ENCODE measurements at places on chromosomes 7 and 10.

- no peak for DNase-seq
These were observed 461 bp upstream of the ETV1 start for GRCh38 chr7:13989949-13990305.

DNA sequence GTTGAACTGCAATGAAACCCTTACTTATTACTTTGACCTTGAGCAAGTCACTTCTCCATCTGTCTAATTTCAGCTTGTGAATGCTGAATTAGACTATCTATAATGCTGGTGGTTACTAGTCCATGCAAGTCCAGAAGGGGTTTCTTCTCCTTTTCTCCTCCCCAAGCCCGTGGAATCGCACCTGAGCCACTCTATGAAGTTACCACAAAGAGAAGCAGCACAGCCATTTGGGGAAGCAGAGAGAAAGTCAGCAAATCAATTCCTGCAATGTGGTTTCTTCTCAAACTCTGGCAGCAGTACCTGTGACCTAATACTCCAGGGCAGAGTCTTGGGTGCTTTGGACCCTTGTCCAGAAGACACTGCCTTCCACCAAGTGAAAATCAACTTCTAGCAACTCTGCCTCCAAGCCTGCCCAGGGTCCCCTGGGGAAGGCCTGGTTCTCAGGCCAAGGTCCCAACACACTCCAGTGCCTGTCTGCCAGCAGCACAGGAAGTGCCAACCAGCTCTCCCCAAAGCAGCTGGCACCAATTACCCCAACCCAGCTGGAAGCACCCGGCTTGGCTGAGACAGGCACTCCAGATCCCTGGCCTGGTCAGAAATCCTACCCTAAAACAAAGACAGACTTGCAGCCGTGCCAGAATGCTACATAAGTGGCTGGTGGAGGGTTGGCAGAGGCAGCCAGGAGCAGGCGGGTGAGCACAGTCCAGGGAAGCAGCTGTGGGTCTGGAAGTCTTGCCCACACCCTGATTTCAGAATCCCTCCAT lies 200.3 kb downstream of the LSM5 start:
- DNase-seq = no peak

GRCh38 chr10:110137142-110137545 lies 70.3 kb upstream of the MXI1 start:
- peak; percentile 83 for DNase-seq

DNA sequence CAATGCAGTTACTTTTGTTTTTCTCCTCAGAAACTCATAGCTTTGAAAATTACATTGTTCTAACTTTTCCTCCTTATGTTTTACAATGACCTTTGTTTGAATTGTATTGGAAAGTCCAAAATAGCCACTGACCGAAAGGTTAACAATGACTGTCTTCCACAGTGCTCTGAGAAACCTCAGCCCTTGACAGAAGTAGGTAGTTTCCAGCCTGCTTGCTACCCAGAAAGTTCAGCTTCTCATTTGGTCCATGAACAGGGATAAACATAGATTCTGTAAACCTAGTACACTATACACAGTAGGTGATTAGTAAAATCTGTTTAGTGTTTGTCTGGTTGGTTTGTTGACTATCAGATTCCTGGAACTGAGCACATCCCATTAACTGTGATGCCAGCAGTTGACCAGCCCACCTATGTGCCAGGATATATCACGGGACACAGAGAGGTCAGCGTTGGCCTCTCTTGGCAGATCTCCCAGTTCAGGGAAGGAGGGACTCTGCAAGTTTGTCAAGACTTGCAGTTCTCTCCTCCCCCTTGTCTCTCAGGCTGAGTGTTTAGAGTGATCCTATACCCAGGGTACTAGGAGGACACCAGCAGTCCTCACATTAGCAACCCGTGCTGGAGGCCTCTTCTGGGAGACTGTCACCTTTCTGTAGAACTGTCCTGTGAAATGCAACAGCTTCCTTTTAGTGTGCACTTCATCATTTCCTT lies 297.6 kb downstream of the ARHGAP12 start:
- DNase-seq = no peak

DNA sequence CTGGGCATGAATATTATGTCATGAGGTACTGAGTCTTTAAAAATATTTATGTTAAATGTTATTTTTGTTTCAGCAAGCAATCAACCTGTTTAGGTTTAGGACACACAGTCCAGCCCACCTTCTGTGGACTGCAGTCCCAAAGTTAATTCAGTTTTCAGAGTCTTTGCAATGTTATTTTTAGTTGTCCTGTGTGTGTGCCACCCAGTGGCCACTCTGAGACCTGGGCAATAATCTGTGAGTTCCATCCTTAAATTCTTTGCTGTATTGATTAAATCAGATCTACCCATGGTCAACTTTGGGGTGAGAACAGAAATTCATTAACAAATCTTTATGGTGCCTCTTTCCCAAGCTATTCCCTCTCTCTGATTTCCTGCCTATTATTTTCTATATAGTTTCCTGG lies 415.1 kb downstream of the CCSER2 start:
- DNase-seq = peak; percentile 26

GRCh38 chr7:78081888-78082287 lies 283.3 kb downstream of the PHTF2 start:
- DNase-seq = peak; percentile 22

- DNase-seq = no peak
These were observed 119.3 kb upstream of the ACBD5 start for GRCh38 chr10:27359792-27360355.

GRCh38 chr10:1308173-1308961 lies 252.2 kb downstream of the WDR37 start:
- DNase-seq = no peak

- DNase-seq = no peak
These were observed 81.4 kb downstream of the TCERG1L start for GRCh38 chr10:131230166-131230565.

- DNase-seq = no peak
These were observed 44.4 kb upstream of the KLF6 start for GRCh38 chr10:3829156-3830050.

- no peak for DNase-seq
These were observed 86.6 kb upstream of the CYTH3 start for GRCh38 chr7:6359021-6359420.

GRCh38 chr7:158728911-158729645 lies 24.5 kb upstream of the NCAPG2 start:
- DNase-seq = no peak

DNA sequence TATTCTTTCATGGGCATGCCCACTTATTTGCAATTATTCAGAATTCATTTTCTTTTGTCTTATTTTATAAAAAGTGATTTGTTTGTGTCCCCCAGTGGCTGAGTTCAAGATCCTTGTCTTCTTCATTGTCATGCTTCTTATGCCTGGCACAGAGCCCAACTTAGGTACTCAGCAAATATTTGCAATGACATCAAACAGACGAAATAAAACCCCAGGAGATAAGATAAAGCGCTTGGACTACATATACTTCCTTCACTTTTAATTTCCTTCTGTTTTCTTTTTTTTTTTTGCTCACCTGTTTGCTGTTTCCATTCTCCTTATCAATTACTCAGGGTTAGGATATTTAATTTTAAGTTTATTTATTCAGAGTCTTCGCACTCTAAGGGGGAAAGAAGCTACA lies 225.0 kb downstream of the SDHAF3 start:
- peak; percentile 6 for DNase-seq

DNA sequence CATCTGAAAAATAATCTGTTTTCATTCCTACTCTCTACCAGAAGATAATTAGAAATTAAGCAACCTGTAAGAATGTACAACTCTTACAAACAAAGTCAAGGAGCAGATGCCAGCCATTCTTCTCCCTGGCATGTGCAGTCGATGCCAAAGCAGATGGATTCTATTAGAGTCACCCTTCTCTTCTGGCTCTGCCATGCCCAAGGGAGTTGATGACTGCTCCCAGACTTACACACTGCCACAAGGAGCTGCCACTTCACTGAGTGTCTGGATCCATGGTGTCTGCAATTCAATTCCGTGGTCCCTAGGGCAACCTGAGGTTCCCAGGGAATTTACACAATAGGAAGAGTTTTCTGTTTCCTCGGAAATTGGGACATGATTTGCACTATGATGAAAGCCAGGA lies 89.1 kb upstream of the IFRD1 start:
- no peak for DNase-seq

DNA sequence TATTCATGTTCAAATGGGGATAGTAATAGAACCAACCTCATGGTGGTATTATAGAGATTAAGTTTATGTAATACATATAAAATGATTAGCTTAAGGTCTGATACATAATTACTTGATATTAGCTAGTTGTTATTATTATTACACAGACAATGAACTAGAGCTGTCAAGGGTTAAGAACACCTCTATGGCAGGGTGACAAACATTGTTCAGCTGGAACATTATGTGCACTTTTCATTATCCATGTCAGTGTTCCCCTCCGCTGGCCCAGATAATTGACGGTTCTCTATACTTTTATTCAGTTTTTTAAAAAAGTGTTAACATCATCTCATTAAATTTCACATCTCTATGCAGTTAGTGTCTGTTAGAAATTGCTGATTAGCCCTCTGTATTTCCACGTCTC lies 142.1 kb downstream of the CDK14 start:
- no peak for DNase-seq

DNA sequence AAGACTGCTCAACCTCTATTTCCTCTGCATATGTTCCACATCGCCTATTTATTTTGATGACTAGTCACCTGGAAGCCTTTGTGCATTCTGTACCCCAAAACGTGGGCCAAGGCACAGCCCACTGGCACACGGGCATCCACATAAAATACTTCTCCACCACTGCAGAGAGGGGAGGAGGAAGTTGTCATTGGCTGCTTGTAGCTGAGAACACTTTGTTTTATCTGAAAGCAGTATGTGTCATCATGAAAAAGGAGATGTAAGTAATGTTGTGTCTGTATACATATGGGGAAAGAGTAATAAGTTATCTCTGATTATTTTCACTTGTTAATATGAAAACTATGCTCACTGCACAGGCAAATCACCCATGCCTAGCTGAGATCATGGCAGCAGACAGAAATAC lies 48.2 kb upstream of the AMPH start:
- DNase-seq = no peak

DNA sequence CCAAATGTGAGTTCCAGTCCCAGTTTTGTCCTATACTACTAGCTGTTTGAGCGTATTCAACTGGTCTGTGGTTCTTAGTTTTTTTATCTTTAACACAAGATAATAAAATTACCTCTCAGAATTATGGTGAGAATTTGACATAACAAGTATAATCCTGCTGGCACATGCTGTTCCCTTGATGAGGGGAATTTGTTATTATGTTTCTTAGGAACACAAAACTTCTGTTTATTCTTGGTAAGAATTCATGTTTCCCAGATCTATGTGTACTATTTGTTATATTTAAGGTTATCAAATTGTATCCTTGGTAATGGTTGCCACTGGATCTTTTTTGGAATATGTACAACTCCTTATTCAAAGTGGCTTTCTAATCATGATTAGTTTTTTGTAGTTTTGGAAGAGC lies 335.6 kb downstream of the ADK start:
- no peak for DNase-seq

DNA sequence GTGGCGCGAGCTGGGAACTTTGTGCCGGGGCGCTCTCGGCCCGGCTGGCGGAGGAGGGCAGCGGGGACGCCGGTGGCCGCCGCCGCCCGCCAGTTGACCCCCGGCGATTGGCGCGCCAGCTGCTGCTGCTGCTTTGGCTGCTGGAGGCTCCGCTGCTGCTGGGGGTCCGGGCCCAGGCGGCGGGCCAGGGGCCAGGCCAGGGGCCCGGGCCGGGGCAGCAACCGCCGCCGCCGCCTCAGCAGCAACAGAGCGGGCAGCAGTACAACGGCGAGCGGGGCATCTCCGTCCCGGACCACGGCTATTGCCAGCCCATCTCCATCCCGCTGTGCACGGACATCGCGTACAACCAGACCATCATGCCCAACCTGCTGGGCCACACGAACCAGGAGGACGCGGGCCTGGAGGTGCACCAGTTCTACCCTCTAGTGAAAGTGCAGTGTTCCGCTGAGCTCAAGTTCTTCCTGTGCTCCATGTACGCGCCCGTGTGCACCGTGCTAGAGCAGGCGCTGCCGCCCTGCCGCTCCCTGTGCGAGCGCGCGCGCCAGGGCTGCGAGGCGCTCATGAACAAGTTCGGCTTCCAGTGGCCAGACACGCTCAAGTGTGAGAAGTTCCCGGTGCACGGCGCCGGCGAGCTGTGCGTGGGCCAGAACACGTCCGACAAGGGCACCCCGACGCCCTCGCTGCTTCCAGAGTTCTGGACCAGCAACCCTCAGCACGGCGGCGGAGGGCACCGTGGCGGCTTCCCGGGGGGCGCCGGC lies 870 bp downstream of the FZD1 start:
- DNase-seq = peak; percentile 13

GRCh38 chr10:43380610-43381222 lies 9.3 kb downstream of the FXYD4 start:
- DNase-seq = no peak

DNA sequence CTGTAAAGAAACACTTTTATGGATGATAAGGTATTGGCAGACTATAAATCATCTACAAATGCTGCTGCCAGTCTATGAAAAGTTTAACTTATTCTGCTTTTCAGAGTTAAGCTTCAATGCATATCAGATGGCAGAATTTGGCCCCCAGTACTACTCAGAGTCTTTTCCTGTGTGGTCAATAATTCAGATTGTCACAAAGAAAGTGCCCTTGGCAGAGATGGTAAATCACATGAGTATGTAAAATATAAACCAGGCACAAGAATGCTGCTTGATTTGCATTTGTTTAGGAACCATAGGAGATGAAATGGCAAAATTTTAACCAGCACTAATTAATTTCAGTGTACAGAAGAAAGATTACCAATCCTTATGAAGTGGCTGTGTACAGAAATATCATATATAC lies 818.3 kb upstream of the POT1 start:
- no peak for DNase-seq

DNA sequence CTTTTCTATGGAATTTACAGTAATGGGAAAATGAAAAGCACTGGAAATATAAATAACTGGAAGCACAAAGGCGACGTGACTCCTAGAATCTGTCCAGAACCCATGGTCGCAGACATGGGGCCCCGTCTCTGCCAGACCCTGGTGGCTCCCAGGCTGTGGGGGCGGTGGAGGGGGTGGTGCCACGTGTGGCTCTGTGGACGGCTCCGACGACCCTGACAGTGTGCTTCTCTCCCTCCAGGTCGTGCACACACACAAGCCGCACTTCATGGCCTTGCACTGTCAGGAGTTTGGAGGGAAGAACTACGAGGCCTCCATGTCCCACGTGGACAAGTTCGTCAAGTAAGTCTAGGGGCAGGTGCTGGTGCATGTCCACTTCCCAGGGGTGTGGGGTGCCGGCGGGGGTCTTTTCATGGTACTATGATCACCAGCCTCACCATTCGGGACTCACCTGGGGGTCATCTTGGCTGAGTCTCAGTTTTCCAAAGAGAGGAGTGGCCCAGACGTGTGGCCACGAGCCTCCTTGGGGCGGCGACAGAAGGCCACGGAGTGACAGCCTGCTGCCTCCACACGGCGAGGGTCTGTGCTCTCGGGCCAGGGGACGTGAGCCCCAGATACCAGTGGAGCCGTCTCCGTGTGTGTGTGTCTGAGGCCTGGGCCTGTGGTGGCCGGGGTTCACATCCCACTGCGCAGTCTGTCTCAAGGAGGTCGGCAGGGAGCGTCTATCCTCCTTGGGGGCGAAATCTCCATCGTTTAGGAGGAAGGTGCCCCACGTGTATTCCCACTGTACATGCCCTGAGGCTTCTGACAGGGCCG lies 108.2 kb downstream of the INPP5A start:
- no peak for DNase-seq

All from HT-29 (cell line).